ENCODE measurements at places on chromosomes 5 and 9.

GRCh38 chr5:2278825-2279456 is 396.2 kb upstream of the IRX4 start:
- DNase-seq: no peak

DNA sequence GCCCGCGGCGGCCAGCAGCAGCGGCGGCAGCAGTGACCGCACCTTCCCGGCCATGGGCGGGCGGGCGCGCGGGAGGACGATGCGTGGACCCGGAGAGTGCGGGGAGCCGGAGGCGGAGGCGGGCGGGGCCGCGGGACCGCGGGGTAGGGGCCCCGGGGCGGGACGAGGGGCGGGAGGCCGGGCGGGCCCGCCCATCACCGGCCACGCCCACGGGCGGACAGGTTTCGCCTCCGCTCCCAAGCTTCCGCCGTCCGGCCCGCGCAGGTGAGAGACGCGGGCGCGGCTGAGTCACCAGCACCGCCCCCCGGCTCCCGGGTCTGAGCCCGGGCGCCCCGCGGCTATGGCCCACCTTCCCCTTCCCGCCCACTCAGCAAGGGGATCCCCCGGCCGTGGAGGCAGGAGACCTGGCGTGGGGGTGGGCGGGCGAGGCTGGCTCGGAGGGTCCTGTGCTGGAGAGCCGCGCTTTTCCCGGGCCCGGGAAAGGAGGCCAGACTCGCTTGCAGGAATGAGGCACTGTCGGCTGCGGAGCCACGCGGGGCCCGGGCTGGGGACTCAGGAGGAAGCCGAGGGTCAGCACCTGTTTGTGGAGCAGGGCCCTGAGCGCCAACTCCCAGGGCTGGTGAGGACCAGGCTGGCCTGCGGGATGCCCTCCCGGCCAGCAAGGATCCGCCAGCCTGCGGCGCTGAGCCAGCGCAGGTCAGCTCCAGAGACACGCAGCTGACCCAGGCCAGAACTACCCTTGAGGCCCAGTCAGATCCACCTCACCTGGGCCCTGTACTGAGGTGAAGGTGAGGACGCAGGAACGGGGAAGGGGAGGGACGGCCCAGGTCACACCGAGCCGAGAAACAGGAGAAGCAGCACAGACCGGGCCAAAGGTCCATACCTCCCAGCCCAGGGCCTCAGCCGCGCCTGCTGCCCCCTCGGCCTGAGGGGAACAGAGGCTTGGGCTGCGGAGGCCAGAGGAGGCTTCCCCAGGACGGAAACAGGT is at the start of gene ENTPD2:
Gene ENTPD2, minus strand, starts transcription at position 118 of the 988 bp plus-strand sequence. Its CDS starts 64 bp downstream, at position 54.
- no peak for DNase-seq

GRCh38 chr5:71783891-71784290 is 64.8 kb downstream of the CARTPT start:
- DNase-seq: no peak

GRCh38 chr9:129140397-129141065 is 29.3 kb downstream of the PTPA start:
- peak; percentile 74 for DNase-seq

Data from left forelimb (tissue), 1 donor.